CD14-positive monocyte (primary cell): ENCODE measurements at places on chromosomes 3 and 15.

- peak; percentile 82 for DNase-seq
Observed at GRCh38 chr3:128416578-128417211, 50.0 kb downstream of the DNAJB8 start.

DNA sequence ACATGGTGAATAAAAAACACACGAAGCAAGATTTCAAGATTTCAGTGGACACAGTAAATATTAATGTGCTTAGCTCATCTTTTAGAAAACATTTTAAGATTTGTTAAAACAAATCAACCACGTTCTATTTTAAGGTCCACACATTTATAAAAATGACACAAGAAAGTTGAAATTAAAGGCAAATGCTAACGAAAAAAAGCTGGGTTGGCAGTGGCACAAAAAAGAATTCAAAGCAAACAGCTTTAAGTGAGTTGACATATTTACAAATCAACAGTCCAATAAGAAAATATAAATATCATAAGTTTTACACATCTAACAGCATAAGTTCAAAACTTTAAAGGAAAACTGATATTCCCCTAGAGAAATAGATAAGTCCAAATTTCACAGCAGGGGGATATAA, 430.4 kb upstream of the CCDC54 start:
- DNase-seq = no peak

GRCh38 chr15:48875241-48875960, 2.5 kb upstream of the EID1 start:
- DNase-seq = no peak

GRCh38 chr3:128390867-128391266, 75.8 kb downstream of the DNAJB8 start:
- DNase-seq = no peak

DNA sequence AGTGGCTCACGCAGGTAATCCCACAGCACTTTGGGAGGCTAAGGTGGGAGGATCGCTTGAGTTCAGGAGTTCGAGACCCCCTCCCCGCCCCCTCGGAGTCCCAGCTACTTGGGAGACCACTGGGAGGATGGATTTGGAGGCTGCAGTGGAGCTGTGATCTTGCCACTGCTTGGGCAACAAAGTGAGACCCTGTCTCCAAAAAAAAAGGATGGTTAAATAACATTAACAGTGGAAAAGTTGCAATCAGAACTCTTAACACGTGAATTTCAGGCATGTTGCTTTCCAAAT, 1.4 kb upstream of the TMEM87A start:
- DNase-seq = no peak

GRCh38 chr3:45180051-45180450, 33.9 kb upstream of the CDCP1 start:
- no peak for DNase-seq

- peak; percentile 73 for DNase-seq
Observed at GRCh38 chr3:119588112-119588511, 8.8 kb downstream of the ADPRH start.

GRCh38 chr3:151599103-151599672, 134.5 kb upstream of the AADACL2 start:
- DNase-seq = no peak
